Activated T-helper 1 cell treated with anti-CD3 and anti-CD28 coated beads, Interleukin-12 subunit alpha, Interleukin-12 subunit beta, Interleukin-2, Interleukin-4 antibody, amounts not matched to agents 30 ng/mL and 10 ng/mL and 1 ng/mL, durations not matched to agents 14 hours and 24 hours and 36 hours (primary cell): ENCODE measurements at places on chromosomes 4 and X. TPM values are rescaled to one million over a fixed set of nuclear protein-coding genes. Genes with fewer than 3 reads are reported as not detected.

The SYP gene
- 2.9 and 3.3 TPM in 2 replicates for total RNA-seq

The TMEM144 gene
- not detected in 2 replicates for total RNA-seq

The PRRG3 gene
- total RNA-seq: not detected in 2 replicates

The ZNF718 gene
- 7.3 and 7.7 TPM in 2 replicates for total RNA-seq

The PNMA6F gene
- total RNA-seq: not detected in 2 replicates

The NLRP2B gene
- total RNA-seq: not detected in 2 replicates

The ZFP92 gene
- 2.4 and 2.5 TPM in 2 replicates for total RNA-seq

The FAM9B gene
- total RNA-seq: not detected in 2 replicates

The GATA1 gene
- not detected in 2 replicates for total RNA-seq

The DKK2 gene
- total RNA-seq: not detected in 2 replicates

The SMAD1 gene
- 3.1 and 3.2 TPM in 2 replicates for total RNA-seq

The SPOCK3 gene
- not detected in 2 replicates for total RNA-seq

The NKX3-2 gene
- total RNA-seq: not detected in 2 replicates

The STK32B gene
- total RNA-seq: not detected in 2 replicates

The SLC49A3 gene
- 0.81 and 0.88 TPM in 2 replicates for total RNA-seq

The SLC10A4 gene
- total RNA-seq: 0.10 TPM in 1 of 2 replicates, not detected in the other

The POF1B gene
- total RNA-seq: 0.05 and 0.12 TPM in 2 replicates

The BMP3 gene
- not detected in 2 replicates for total RNA-seq

The C4orf51 gene
- not detected in 2 replicates for total RNA-seq

The COX7B2 gene
- not detected in 2 replicates for total RNA-seq

The GTPBP6 gene
- 68.3 and 69.5 TPM in 2 replicates for total RNA-seq

The NELFA gene
- total RNA-seq: 52.9 and 55.4 TPM in 2 replicates

The ANTXR2 gene
- total RNA-seq: 24.9 and 29.8 TPM in 2 replicates

The NDUFB11 gene
- 84.5 and 88.7 TPM in 2 replicates for total RNA-seq

The GAGE12F gene
- total RNA-seq: not detected in 2 replicates

The APOO gene
- 29.0 and 30.0 TPM in 2 replicates for total RNA-seq
